ENCODE measurements at places on chromosomes 13 and 19.

GRCh38 chr19:11489378-11489777 is 8.5 kb upstream of the ELAVL3 start:
- DNase-seq = no peak

GRCh38 chr13:30892966-30893365 is 13.1 kb upstream of the MEDAG start:
- DNase-seq = no peak

DNA sequence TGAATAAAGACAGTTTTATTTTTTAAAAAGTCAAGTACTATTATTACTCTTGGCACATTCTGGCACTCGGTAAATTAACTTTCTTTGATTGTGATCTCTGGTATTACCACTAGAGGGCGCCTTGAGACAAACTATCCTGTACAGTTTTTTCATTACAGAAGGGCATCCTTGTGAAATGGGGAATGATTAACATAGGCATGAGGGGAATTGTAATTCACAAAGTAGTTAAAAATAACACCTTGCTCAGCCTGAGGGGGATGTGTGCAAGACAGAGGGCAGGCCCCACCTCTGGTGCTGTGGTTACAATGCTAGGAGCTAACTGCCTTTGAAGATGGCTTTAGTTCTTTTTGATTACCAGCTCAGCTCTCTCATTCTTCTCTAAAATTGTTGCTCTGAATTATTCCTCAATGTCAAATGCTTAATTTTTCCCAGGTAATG is 24.2 kb upstream of the C1QTNF9B start:
- peak; percentile 75 for DNase-seq

DNA sequence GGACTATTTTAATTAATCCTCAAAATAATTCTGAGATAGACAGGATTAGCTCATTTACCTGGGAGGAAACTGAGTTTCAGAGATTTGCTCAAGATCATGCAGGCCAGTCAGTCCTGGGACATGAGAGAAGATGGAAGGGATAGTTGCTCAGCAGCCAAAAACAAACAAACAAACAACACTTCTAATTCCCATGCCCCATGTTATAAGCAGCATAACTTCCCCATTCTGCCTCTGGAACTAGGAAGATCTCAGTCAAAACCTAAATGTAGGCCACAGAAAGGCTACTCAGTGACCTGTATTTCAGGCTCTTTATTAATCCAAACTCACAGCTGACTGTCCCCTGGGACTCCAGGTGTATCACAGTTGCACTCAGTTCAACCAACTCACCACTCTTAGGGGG is 489.2 kb upstream of the NBEA start:
- no peak for DNase-seq

DNA sequence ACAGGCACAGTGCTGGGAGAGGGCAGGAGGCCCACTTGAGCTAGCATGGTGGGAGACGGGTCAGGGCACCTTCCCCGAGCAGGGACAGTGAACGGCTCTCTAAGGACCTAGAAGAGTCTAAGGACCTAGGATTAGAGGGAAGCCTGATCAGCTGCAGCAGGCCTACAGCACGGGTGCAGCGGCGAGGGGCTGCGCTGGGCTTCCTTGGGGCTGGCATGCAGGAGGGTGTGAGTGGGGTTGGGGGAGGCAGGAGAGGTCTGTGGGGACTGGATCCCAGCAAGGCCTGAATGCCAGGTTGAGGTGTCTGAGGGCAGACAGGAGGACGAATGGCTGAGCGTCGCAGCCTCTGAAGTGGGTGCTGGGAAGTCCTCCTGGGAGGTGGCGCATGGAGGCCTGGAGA is 3.6 kb downstream of the SCAF1 start:
- no peak for DNase-seq

- no peak for DNase-seq
Measured at GRCh38 chr19:19405971-19406877, 749 bp downstream of the GATAD2A start.

GRCh38 chr13:60369242-60369641 is 27.8 kb upstream of the TDRD3 start:
- no peak for DNase-seq

All from globus pallidus (tissue), 1 donor.